ENCODE measurements at places on chromosomes 5 and 9.

GRCh38 chr9:121295662-121296191 lies 27.8 kb downstream of the GSN start:
- no peak for DNase-seq

- DNase-seq = peak; percentile 37
Measured at GRCh38 chr9:17462869-17463464, 115.9 kb upstream of the SH3GL2 start.

DNA sequence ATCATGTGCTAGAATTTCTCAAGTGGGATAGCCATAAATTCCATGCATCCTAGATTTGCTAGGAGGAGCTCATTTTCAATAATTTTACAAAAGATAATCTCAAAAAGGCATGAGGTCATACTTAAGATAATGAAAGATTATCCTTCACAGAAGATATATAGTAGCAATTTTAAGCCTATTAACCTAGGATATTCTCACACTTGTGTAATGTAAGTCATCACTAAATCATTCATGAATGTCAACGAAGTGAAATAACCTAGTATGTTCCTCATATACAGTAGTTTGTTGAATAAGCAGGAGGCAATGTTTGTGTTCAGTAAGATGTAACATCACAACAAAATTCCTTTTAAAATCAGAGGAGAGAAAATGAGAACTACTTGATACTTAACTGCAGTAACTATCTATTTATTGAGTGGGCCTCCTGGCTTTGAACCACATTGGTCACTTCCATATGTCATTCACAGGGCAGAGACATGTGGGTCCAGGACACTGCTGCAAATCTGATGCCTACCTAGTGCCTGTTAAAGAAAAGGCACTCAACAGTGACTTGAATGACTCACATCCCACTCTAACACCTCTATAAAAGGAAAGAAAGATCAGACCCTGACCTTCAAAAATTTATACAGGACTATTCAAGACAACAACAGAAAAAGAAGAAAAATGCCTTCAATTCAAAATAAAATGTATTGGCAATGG lies 8.2 kb downstream of the LIFR start:
- DNase-seq = peak; percentile 57

- DNase-seq = no peak
Measured at GRCh38 chr9:14806941-14807520, 84.5 kb upstream of the CER1 start.

- DNase-seq = no peak
Measured at GRCh38 chr5:5588386-5588785, 165.9 kb downstream of the ICE1 start.

DNA sequence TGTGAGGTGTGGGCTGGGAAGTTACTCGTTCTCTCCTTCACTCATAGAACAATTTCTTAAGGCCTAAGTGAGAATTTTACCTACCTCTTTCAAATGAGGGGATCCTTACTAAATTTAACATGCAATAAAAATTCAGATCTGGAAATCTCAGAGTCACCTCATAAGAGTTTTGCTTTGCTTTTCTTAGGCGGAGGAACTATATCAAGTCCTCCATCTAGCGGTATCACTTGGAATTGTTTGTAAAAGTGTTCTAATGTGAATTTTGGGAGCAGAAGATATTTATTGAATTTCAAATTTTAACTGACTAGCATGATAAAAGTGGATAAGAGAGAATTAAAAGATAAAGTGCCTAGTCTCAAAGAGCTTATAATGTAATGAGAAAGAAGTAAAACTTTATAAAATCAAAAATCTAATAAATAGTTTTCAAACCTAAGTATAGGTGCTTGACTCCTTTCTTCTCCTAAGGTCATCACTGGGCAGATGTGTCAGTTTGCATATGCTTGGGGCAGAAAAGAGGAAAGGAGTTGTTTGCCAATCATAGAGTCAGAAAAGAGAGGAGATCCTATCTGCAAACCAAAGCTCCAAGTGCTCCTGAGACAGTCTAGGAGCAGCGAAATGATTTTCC lies 145.7 kb upstream of the DAB2 start:
- peak; percentile 22 for DNase-seq

DNA sequence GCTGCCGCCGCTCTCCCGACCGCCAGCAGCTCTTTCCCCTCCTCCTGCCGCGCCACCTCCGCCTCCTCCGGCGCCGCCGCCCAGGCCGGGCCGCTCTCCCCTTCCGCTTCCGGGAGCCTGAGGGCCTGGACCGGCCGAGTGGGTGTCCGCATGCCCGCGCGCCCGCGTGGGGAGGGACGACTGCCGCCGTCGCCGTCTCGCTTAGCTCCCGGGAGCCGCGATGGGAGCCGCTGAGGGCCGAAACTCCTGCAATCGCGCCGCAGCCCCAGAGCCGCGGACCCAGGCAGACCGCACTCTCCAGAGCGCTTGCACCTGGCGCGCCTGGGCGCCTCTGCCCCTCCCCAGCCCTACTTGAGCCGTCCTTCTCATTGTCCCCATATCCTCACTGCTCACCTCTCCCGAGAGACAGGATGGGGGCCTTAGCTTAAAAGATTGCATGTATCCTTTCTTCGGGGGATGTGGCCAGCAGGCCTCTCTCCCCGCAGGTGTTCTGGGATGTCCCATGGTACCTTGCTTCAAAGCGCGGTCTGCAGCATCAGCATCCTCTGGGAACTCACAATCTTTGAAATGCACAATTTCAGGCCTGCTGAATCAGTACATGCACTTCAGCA lies at the start of gene ZDHHC21:
Gene ZDHHC21, minus strand, starts transcription at position 182 of the 611 bp plus-strand sequence. CDS start 19,092 bp downstream, outside the sequence.
- peak; percentile 61 for DNase-seq

DNA sequence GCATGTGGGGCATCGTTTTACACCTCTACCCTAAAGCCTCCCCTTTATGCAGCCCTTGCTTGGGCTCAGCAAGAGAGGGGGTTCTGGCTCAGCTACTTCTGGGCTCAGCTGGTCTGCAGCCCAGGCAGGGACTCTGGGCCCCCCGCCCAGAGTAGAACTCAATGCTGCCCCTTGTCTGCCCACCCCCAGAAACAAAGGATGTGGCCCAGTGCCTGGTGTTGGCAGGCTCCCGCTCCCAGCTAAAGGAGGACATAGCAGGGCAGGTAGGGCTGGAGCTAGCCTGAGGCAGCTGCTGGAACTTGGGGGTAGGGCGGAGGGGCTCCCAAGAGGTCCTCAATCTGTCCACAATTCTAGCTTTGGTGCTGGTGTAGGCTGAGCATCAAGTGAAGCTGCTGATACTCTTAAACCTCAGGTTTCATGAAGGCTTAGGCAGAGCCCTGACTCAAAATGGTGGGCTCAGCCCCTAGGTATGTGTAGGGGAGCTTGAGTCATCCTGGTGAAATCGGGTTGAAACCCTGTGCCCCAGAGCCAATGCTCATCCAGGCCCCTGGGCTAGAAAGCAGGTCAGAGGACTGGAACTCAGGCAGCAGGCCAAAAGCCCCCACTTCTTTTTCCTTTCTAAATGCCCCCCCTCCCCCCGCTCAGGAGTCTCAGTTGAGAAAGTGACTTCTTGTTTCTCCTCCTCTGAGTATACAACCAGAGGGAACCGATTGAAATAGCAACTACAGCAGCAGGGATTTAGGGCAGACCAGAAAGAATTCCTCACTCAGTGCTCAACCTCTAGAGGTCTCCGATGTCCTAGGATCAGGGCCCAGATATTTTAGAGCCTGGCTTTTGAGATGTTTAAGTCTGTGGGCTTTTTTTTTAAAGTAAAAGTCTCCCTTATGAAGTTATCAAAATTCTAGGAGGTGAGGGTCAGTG lies 11.4 kb downstream of the PSD2 start:
- DNase-seq = no peak

- DNase-seq = no peak
Measured at GRCh38 chr5:74130155-74130897, 504.3 kb downstream of the ARHGEF28 start.

GRCh38 chr9:105341434-105342146 lies 97.1 kb downstream of the SLC44A1 start:
- DNase-seq = no peak

GRCh38 chr5:73654171-73654811 lies 28.3 kb downstream of the ARHGEF28 start:
- DNase-seq = no peak

- no peak for DNase-seq
Measured at GRCh38 chr9:32004431-32005076, 379.9 kb upstream of the ACO1 start.

DNA sequence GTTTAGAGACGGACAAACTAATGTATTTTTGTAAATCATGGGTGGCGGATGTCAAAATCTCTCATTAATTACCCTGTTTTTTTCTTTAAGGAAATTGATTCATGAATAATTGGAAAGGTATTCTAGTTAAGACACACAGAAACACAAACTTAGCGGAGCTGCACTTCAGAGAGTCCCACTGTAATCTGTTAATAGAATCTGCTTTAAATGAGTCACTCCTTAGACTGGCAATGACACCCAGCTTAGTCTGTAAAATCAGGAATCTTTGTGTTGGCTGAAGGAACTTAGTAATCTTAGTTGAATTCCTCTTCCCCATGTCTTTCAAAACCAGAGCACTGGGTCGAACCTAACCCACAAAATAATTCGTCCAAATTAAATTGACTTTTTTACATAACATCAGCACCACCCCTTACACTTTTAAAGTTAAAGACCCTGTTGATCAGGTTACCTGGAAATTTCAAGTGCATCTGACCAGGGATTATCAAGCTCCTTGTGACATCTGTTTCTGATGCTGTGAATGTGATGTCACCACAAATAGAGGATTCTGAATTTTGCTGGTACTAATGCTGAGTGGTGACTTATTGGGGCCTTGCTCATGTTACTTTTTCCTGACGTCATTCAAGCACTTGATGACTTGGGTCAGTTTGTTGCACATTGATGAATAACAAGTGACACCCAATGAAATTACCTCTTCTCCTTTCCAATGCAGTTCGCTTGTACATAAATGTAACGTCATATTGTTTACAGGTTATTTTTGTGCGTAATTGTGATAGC lies 313.6 kb downstream of the KCTD16 start:
- no peak for DNase-seq

- no peak for DNase-seq
Measured at GRCh38 chr9:111604054-111604615, 4.7 kb upstream of the PTGR1 start.

GRCh38 chr5:122126756-122127321 lies 2.5 kb upstream of the ZNF474 start:
- DNase-seq = no peak

DNA sequence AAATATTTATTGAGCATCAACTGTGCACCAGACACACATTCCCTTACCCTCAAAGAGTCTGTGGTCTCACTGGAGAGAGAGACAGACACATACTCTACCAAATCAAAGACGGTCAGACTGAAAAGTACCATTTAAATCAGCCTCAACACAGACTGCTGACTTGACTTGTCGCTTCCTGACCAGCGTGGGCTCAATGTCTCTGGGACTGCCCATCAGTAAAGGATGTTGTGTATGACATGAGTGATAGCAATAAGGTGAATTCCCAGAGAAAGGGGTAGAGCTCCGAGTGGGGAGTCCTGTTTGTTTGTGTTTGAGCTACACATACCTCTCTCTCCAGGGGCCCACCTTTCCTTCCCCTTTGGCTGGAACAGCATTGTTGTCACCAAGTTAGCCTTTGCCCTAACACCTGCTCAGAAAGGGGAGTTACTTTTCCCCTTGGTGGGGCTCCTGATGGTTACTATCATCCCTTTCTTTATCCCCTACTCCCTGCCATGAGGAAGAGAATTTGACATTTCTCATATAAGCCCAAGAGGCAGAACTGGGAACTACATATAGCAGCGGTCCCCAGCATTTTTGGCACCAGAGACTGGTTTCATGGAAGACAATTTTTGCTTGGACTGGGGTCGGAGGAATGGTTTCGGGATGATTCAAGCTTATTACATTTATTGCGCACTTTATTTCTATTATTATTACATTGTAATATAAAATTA lies 33.9 kb downstream of the NR4A3 start:
- no peak for DNase-seq

- no peak for DNase-seq
Measured at GRCh38 chr5:168057905-168058304, 233.5 kb upstream of the WWC1 start.

- no peak for DNase-seq
Measured at GRCh38 chr5:67160985-67161384, 35.6 kb downstream of the CD180 start.

- no peak for DNase-seq
Measured at GRCh38 chr5:67515020-67515689, 318.6 kb upstream of the CD180 start.

DNA sequence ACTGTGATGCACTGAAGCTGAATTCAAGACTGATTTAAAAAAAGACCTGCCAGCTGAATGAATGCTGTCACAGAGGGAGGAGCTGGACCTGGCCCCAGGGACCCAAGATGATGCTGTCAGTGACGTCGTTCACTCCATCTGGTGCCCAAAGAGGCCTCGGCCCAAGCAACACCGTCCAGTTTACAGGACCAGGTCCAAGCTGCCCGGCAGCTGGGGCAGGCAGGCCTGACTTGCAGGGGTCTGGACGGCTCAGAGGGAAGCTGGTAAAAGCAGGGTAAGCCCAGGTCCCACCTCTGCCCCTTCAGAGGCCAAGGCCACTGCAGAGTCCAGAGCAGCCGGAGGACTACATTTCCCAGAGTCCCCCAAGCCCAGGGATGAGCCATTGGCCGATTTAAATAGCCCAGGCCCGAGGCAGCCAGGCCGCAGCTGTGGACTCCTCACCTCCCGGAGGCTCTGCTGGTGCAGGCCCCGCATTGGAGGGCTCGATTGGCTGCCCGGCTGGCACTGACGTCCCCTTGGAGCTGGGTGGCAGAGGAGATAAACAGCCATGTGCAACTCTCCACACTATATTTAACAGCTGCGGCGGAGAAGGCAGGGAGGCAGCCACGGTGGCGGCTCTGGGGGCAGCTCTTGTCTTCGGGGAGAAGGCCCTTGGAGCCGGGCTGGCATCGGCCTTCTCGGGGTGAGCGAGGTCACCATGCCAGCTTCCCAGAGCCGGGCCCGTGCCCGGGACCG lies at the start of gene PLPP7:
Gene PLPP7, plus strand, starts transcription at position 423 of the 735 bp plus-strand sequence. Its CDS starts 275 bp downstream, at position 698.
- peak; percentile 19 for DNase-seq

GRCh38 chr5:95840956-95841705 lies 18.6 kb upstream of the GLRX start:
- DNase-seq = no peak

GRCh38 chr9:14640294-14640693 lies 52.9 kb downstream of the ZDHHC21 start:
- DNase-seq = no peak

DNA sequence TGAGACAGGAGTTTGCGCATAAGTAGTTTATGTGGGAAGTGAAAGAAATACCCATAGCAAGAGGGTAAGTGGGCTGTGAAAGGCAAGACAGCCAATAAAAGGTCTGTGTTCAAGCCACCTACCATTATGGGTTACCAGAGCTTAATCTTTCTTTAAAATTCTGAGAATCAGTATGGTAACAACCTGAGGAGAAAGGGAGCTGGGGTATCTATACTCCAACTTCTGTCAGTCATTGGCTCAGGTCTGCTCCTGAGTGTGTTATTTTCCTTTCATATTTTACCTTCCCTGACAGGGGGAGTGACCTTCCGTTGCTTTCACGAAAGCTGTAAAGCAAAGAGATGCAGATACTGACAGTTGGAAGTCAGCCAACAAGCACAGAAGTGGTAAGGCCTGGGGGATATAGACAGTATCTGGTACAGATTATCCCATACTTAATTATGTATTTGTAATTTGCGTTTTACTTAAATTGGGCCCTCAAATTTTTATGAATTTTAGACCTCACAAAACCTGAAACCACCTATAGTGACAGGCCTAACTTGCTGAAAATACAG lies 233.4 kb downstream of the RAB3C start:
- DNase-seq = no peak

GRCh38 chr9:128143525-128144238 lies 5.6 kb upstream of the LCN2 start:
- DNase-seq = no peak

All from NCI-H510A treated with DMSO at 0.1 percent for 48 hours (cell line).